T-helper 17 cell (primary cell): ENCODE measurements at places on chromosomes 12 and 14.

GRCh38 chr12:93245543-93245942, 132.2 kb upstream of the NUDT4 start:
- no peak for DNase-seq

GRCh38 chr12:130665753-130666152, 50.3 kb downstream of the RIMBP2 start:
- DNase-seq: no peak

- no peak for DNase-seq
Measured at GRCh38 chr12:66491853-66492252, 187.0 kb downstream of the GRIP1 start.

- no peak for DNase-seq
Measured at GRCh38 chr14:66982247-66982646, 207.0 kb upstream of the GARIN2 start.

- DNase-seq: no peak
Measured at GRCh38 chr12:44563486-44563885, 312.6 kb downstream of the NELL2 start.

DNA sequence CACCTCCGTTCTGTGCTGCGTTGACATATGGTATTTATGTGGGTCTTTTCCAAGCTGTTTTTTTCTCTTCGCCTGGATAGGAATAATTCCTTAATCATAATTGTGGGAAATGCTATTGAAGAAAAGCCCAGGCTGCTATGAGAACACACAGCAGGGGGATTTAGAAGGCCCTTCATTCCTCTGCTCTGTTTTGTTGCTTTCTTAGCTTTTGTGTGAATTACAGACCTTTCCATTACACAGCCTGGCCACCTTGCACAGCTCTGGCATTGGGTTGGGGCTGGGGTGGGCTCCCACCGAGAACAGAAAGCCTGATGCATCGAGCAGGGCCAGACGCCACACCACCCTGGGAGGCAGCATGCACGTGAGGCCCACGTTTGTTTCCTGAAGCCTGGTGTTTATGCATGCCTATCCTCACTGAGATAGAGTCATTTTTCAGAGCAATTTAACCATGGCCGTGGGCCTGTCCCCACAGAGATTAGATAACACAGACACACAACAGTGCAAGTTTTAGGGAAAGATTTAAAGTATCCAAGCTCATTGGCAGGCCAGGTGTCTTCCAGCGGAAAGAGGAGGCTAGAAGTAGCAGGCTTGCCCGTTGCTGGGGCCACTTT, 287.6 kb upstream of the PWP1 start:
- DNase-seq: no peak

- no peak for DNase-seq
Measured at GRCh38 chr12:5444520-5444919, 12.6 kb downstream of the NTF3 start.

- DNase-seq: no peak
Measured at GRCh38 chr12:78275886-78276285, 445.2 kb downstream of the NAV3 start.

DNA sequence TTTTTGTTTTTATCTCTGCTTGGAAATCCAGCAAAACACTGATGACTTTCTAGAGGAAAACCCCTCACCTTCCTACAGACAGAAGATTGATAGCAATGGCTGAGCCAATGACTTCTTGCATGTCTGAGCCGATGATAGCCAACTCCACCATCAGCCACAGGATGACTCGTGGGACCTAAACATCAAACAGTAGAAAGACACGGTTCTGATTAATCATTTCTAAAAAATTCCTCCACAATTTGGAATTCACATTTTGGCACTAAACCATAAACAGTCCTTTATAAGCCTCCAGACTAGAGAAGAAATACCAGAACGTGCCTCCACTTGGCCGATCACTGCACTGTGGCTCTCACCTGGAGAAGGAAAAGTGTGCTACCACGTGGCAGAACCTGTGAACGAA, 25.9 kb downstream of the SLC11A2 start:
- no peak for DNase-seq

DNA sequence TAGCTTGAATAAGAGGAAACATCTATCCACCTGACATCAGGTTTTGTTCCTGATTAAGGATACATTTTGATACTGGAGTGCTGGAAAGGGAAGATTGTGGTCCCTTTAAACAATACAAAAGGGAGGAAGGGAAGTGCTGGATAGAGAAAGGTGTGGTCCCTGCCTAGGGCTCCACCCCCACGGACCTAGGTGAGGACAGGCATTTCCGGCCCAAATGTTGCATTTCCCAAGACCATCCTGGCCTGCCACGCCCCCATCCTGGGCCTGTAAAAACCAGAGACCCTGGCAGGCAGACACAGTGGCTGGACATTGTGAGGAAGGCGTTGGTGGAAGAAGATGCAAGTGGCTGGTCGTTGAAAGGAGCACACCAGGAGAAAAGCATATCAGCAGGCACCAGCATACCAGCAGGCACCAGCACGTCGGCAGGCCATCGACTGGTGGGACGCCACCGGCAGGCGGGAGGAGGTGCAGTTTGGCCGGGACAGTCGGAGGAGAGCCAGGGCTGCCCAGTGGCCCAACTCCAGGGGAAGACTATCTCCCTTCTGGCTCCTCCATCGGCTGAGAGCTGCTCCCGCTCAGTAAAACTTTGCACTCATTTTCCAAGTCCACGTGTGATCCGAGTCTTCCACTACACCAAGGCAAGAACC, 53.2 kb upstream of the AMN1 start:
- no peak for DNase-seq

- DNase-seq: no peak
Measured at GRCh38 chr12:114013575-114014345, 47.6 kb upstream of the RBM19 start.

DNA sequence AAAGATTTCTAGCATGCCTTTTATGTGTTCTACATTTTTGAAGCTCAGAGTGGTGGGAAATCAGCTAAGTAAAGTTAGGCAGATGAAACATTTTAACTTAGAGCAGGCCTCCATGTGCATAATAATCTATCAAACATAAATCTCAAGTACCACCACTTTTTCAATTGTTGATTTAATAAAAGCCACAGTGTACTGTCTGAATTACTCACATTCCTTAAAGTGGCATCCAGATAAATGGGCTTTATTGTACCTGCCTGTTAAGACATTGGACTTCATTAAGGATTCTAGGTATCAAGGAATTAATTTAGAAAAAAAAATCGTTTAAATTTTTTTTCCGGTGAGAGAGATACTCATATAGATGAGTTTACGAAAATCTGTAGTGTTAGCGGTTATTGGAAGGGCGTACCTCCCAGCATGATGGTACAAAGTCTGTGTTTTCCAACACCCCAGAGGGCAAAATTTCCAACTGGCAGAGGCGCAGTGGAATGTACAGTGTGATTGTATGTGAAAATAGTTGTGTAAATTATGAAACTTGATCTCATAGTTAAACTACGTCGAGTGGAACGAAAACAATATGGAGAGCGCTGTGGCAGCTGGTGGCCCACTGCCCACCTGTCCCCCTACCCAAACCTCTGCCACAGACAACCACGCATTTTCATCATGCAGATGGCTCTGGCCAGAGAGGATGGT, 25.0 kb downstream of the ELK3 start:
- no peak for DNase-seq

GRCh38 chr12:50053583-50053982, 3.8 kb upstream of the ASIC1 start:
- no peak for DNase-seq

DNA sequence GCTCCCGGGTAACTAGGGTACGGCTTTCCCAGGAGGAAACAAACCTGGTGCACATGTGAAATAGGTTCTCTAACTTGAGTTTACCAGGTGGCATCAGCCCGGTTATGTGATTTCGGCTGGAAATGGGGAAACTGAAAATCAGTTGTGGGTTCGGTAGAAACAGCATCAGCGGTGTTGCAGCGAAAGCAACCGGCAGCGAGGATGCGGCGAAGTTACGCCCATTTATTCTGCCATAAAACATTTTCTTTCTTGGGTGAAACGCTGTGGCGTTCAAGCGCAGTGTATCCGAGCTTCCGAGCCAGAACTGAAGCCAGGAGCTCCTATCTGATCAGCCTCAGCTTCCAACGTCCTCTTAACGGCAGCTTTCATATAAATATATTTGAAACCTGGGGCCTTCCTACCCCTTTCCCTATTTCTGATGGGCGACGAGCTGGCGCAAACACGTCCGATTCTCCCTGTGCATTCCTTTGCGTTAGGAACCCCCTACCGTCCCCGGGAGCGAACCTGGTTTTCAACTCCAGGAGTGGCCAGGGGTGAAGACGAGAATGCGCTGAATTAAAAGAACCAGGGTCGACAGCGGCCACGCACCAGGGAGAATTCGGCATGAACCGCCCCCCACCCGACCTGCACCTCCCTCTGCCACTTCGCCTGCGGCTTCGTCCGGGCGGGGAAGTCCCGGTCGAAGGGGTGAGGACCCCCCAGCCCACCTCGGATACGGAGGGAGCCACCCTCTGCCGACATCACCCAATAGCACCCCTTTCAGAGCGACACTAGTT, 1.6 kb downstream of the DPF3 start:
- peak; percentile 17 for DNase-seq

DNA sequence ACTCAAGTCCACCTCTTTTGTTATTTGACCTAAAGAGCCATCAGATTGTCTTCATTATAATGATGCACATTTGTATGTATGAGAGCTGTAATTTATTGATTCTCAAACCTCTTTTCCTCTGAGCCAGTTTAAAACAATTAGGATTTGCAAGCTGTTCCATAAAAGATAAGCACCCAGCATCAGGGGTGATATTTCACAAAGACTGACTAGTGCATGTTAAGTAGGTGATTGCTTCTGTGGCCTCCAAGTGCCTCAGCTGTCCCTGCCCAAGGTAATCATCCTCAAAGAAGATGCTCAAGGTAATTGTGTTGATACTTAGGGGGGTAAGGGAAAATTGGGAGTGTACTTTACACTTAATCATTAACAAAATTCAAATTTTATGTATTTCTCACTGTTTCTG, 18.2 kb downstream of the CEP128 start:
- no peak for DNase-seq

DNA sequence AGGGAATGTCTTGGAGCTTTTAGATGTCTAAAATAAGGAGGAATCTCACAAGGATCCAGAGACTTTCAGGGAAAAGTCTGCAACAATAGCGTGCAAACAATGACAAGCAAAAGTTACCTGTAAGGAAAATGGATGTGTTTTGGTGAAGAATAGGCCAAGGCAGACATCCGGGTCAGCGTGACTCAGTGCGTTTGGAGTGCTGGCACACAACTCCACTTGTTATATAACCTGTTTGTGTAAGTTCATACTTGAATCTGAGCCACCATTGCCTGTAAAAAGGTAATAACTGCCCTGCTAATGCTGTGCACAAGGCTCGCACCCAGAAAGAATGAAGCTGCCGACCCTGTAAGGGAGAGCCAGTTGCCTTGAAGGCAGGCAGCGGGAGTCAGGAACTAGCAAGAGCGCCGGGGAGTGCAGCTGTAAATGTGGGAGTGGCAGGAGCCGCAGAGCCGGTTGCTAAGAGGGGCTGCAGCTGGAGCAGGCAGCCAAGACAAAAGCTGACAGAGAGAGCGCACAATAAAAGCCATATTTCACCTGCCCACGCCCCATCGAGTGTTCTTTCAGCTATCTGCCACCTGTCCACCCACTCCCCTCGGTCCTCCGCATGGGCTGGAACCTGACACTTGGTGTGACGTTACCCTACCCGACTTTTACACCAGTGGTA, 638.5 kb upstream of the MIS18BP1 start:
- DNase-seq: no peak

GRCh38 chr14:105853089-105853906, 326.9 kb downstream of the TMEM121 start:
- no peak for DNase-seq

DNA sequence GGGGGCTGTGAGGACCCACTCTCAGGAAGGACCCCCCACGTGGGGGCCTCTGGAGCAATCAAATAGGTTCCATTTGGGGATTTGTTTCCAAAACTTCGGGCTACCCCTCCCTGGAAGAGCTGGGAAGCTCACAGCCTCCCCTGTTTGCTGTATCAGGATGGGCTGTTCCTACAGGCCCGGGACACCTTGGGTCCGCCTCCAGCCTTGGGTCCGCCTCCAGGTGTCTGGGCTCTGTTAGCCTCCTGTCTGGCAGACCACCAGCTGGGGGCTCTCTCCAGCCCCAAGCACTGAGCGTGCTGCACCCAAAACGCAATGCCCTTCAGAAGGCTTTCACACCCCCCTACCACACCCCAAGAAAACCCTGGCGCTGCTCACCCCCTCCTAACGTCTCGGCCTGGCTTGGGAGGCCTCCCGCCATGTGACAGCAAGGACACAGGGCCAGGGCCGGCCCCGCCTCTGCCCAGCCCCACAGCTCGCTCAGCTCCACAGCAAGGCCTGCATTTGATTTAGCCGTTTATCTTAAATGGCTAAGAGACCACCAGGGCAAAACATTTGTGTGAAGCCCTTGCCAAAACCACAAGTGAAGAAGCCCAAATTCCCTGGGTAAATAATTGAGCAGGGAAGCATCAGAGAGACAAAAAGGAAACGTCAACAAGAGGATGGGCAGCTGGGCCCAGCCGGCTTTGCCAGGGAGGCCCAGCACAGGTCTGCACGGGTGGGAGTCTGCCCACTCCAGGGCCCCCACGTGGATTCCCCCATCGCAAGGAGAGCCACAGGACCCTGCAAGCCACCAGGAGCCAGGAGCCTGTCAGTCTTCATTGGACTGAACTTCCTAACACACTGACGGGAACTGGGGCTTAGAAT, 39.9 kb downstream of the BCL11B start:
- no peak for DNase-seq

DNA sequence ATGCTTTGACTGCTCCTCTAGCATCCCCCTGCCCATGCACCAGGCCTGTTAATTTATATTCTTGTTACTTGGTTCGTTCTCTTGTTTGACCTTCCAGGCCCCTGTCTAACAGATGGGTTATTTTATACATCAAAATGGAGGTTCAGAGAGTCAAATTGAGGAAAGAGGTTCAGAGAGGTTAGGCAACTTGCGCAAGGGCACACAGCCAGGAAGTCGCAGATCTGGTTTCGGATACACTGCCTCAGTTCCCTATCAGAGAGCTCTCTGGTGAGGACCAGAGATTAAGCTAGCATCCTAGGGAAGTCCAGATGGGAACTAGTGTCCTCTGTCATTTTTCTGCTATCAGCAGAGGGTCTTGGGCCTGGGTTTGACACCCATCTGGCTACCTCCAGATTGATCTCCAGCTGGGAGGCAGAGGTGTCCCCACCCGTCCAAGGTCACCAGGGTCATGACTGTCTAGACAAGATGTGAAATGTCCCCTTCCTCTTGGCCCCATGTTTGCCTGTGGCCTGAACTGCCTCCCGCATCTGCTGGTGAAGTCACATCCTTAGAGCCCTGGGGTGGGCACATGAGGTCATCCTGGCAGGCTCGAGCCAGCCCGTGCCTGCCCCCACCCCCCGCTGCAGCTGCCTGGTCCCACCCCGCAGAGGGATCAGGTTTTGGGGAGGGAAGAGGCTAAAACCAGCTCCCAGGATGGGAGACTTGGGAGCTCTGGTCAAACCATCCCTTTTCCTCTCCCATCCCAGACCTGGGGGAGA, 84.3 kb upstream of the NCOR2 start:
- DNase-seq: no peak

- DNase-seq: no peak
Measured at GRCh38 chr14:74638066-74638465, 26.0 kb upstream of the LTBP2 start.

- no peak for DNase-seq
Measured at GRCh38 chr12:93536111-93536765, 36.2 kb upstream of the SOCS2 start.

- no peak for DNase-seq
Measured at GRCh38 chr12:70267550-70267949, 24.3 kb downstream of the CNOT2 start.
